ENCODE measurements at places on chromosomes 3 and 15.

DNA sequence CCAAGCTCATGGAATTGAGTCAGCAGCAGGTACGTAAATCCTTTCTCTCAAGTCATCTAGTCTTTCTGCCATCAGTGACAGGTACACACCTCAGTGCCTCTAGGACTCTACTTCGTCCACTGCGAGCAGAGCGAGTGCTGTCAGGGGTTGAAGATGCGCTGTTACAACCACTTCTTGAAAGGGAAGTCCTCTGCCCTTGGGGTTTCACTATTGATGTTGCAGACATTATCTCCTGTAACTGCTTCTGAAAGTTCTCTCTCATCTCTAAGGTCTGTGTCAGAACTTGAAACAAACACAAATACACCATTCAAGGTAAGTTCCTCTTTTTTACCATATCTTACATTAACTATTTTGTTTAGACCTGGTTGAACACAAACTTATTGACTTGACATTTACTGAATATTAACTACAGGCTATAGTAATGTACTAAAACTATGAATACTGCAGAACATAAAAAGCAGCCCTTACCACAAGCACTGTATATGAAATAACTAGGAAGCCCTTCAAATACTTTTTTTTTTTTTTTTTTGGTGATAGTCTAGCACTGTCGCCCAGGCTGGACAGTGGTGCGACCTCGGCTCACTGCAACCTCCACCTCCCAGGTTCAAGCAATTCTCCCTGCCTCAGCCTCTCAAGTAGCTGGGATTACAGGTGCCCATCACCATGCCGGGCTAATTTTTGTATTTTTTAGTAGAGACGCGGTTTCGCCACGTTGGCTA is 41.5 kb downstream of the TOPBP1 start:
- no peak for DNase-seq

DNA sequence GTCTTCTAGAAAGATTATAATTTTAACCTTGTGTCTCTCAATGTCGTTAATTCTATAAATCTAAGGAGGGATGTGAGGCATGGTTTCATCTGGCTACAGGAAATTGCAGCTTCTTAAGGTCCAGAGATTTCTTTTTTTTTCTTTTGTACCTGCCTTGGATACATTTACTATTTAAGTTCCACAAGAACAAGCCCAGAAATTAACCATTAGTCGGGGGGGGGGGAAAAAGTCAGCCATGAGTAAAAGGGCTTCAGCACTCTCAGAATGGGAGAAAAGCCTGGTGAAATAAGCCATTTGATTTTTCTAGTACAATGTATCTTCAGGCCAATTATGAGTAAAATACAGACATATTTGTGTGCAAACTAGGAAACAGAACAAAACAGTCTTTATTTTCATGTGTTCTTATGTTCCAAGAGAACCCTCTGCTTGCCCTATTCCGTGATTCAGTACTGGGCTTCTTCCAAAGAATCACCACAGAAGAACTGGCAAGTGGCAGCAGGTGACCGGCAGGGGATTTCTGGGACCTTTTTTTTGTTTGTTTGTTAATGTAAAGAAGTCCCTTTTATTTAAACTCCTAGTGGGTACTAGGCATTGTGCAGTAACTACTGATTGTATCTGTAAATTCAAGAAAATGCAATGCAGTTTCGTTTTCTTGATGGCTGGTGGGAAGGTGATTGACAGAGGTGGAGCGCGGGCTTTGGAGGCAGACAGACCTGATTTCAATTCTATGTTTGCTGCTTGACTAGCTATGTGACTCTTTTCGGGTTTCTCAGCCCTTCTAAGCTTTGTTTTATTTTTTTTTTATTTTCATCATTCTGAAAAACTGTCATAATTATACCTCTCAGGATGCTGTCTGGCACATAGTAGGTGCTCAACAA is 82.5 kb downstream of the PEX5L start:
- no peak for DNase-seq

GRCh38 chr3:121096953-121097352 is 188.9 kb downstream of the STXBP5L start:
- no peak for DNase-seq

- DNase-seq, result no peak
Observed at GRCh38 chr3:5120446-5120845, 1.6 kb upstream of the ARL8B start.

DNA sequence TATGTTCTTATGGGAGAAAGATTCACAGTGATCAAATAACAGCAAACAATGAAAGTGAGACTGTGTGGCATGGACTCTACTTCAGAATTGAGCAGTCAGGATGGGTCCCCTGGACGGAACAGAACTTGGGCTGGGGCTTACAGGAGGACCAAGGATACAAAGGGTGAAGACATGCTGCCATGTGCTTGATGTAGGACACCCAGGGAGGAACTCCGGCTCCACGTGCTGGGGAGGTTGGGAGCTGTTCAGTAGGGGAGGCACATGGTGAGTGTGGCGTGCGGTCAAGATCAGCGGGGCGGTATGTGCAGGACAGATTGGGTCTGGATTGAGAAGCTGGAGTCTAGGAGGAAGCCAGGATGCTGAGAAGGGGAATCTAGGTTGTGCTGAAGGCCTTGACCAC is 32.6 kb downstream of the PPCDC start:
- no peak for DNase-seq
